ENCODE measurements at places on chromosomes 3 and 15. TPM values are rescaled to one million over a fixed set of nuclear protein-coding genes. Genes with fewer than 3 reads are reported as not detected.

The ITIH3 gene
- 0.39 TPM for total RNA-seq

The LRRC34 gene
- not detected for total RNA-seq

The NCKIPSD gene
- 41.6 TPM for total RNA-seq

The MAP6D1 gene
- 10.0 TPM for total RNA-seq

The SLC35G2 gene
- total RNA-seq, result 1.6 TPM
